ENCODE measurements at places on chromosomes 16 and 17. TPM values are rescaled to one million over a fixed set of nuclear protein-coding genes. Genes with fewer than 3 reads are reported as not detected.

DNA sequence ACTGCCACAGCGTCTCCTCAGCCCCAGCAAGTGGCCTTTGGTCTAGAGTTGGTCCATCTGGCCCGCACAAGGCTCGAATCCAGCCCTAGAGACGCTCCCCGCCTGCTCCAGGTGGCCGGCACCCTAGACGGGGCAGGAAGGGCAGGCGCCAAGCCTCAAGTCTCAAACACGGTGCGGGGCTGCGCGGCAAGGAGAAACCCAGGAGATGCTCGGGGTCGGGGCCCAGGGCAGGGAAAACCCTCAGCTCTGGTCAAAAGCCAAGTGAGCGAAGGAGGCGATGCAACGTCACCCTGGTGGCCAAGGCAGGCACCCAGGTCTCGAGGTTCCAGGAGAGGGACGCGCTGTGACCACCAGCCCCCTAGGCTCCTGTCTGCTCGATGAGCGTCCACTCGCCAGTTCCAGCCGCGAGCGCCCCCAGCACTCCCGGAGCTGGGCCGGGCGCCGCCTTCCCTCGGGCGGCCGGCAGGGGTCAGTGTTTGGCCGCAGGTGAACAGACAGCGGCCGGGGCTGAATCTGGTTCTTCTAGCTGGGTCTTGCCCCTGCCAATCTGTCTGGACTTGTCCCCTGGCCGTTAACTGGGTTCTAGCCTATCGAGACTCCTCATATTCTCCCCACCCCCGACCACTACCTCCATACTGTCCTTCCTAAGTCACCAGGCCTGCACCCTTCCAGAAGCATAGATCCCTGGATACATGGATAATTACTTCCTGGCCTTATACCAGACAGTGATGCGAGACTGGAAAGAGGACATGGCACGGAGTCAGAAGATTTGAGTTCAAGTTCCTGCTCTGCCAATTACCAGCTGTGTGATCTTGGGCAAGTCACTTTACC, 44.0 kb downstream of the PRAC1 start:
- H3K4me3 ChIP-seq: no peak overlapping the region
- H3K4me1 ChIP-seq: peaks cover 3% of the 10 kb centered on the region
- peak; percentile 70 for DNase-seq

- peaks cover 8% of the 10 kb centered on the region for H3K4me1 ChIP-seq
- H3K27ac ChIP-seq: no peak overlapping the region
- no peak overlapping the region for H3K4me3 ChIP-seq
- no peaks in the 10 kb centered on the region for H3K36me3 ChIP-seq
- no peak for DNase-seq
Measured at GRCh38 chr16:4746215-4746614, 11.9 kb downstream of the DNAAF8 start.

- H3K36me3 ChIP-seq: no peaks in the 10 kb centered on the region
- DNase-seq: peak; percentile 20
- peak overlapping the region; percentile 44 for H3K27ac ChIP-seq
- no peaks in the 10 kb centered on the region for H3K27me3 ChIP-seq
Measured at GRCh38 chr17:31008374-31009041, 37.7 kb downstream of the RNF135 start.

DNA sequence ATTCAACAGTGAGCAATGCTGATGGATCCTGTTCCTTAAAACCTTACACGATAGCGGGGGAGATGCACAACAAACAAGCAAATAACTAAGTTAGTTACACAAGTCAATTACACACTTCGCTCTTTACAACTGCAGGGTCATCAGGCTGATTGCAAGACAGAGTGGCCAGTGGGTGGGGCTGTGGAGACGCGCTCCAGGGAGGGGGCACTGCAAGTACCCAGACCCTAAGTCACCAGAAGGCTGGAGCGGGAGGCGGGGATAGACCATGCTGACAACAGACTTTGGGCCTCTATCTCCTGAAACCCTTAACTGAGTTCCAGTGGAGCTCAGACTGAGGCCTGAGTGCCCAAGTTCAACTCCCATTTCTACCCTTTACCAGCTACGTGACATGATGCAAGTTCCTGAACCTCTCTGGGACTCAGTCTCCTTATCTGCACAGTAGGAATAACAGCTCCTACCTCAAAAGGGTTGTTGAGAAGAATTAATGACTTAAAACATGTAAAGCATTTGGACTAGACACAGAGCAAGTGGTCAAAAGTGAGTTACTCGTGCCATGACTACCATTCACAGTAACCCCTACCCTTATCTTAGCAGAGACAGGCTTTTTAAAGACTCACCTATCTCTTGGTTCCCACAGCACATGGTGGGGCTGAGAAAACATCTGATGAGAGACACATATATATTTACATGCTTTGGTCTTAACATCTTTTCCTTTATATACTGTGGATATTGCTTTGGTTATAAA, 10.4 kb downstream of the CPPED1 start:
- no peak for DNase-seq
- no peaks in the 10 kb centered on the region for H3K36me3 ChIP-seq
- no peaks in the 10 kb centered on the region for H3K27me3 ChIP-seq
- no peak overlapping the region for H3K27ac ChIP-seq
- H3K4me1 ChIP-seq: no peaks in the 10 kb centered on the region

- H3K36me3 ChIP-seq: peaks cover 40% of the 10 kb centered on the region
- no peak overlapping the region for H3K27ac ChIP-seq
- H3K27me3 ChIP-seq: no peaks in the 10 kb centered on the region
Measured at GRCh38 chr16:316741-317464, 33.9 kb downstream of the PDIA2 start.

- no peak overlapping the region for H3K27ac ChIP-seq
- H3K4me3 ChIP-seq: no peak overlapping the region
- no peaks in the 10 kb centered on the region for H3K27me3 ChIP-seq
Measured at GRCh38 chr17:42522263-42522790, 13.7 kb upstream of the NAGLU start.

- H3K4me1 ChIP-seq: no peaks in the 10 kb centered on the region
- no peak for DNase-seq
- H3K27ac ChIP-seq: no peak overlapping the region
- H3K36me3 ChIP-seq: no peaks in the 10 kb centered on the region
Measured at GRCh38 chr16:13680021-13680889, 239.7 kb upstream of the ERCC4 start.

- no peaks in the 10 kb centered on the region for H3K4me1 ChIP-seq
- H3K4me3 ChIP-seq: no peak overlapping the region
- H3K27ac ChIP-seq: no peak overlapping the region
- no peaks in the 10 kb centered on the region for H3K36me3 ChIP-seq
- H3K27me3 ChIP-seq: no peaks in the 10 kb centered on the region
Measured at GRCh38 chr16:35753559-35754390, 2294.4 kb downstream of the TP53TG3F start.

GRCh38 chr16:1335211-1335971, 1.9 kb downstream of the BAIAP3 start:
- H3K27ac ChIP-seq: no peak overlapping the region
- peaks cover 25% of the 10 kb centered on the region for H3K27me3 ChIP-seq
- no peak for DNase-seq
- no peaks in the 10 kb centered on the region for H3K36me3 ChIP-seq
- peaks cover 27% of the 10 kb centered on the region for H3K4me1 ChIP-seq

DNA sequence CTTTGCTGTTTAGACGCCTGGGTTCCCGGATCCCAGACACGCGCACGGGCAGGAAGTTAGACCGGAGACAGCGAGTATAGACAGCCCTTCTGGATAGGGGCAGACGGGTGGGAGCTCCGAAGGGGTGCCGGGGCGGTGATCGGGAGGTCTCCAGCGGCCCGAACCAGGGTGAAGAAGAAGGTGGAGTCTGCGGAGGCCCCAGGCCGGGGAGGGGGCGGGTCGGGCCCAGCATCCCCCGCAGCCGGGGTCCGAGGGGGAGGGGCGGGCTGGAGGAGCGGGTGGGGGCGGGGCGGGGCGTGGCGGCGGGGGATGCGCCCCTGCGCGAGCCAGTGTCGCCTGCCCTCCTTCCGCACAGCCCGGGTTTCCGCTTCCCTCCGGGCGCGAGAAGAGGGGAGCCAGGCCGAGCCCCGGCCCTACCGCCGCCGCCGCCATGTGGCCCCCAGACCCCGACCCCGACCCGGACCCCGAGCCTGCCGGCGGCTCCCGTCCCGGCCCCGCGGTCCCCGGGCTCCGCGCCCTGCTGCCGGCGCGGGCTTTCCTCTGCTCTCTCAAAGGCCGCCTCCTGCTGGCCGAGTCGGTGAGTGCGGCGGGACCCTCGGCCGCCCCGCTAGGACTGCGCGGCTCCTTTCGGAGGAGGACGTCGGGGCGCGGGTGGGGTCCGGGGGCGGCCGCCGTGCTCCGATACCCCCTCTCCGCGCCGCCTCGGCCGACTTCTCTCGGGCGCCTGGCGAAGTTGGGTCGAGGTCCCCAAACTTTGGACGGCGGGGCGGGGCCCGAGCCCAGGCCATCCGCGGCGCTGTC, at the start of gene CMTM3:
Gene CMTM3, plus strand, starts transcription at position 329 of the 801 bp plus-strand sequence. Its CDS starts 102 bp downstream, at position 431.
- no peaks in the 10 kb centered on the region for H3K27me3 ChIP-seq
- peaks cover 7% of the 10 kb centered on the region for H3K36me3 ChIP-seq
- DNase-seq: peak; percentile 70
- H3K4me1 ChIP-seq: peaks cover 37% of the 10 kb centered on the region

GRCh38 chr16:85380905-85381737, 232.0 kb upstream of the GSE1 start:
- H3K4me3 ChIP-seq: no peak overlapping the region
- no peaks in the 10 kb centered on the region for H3K4me1 ChIP-seq
- H3K27ac ChIP-seq: peak overlapping the region; percentile 38
- H3K36me3 ChIP-seq: no peaks in the 10 kb centered on the region

- no peaks in the 10 kb centered on the region for H3K4me1 ChIP-seq
- peaks cover 25% of the 10 kb centered on the region for H3K36me3 ChIP-seq
- no peak overlapping the region for H3K27ac ChIP-seq
- H3K4me3 ChIP-seq: no peak overlapping the region
Measured at GRCh38 chr17:29661213-29661612, 38.5 kb upstream of the CORO6 start.

DNA sequence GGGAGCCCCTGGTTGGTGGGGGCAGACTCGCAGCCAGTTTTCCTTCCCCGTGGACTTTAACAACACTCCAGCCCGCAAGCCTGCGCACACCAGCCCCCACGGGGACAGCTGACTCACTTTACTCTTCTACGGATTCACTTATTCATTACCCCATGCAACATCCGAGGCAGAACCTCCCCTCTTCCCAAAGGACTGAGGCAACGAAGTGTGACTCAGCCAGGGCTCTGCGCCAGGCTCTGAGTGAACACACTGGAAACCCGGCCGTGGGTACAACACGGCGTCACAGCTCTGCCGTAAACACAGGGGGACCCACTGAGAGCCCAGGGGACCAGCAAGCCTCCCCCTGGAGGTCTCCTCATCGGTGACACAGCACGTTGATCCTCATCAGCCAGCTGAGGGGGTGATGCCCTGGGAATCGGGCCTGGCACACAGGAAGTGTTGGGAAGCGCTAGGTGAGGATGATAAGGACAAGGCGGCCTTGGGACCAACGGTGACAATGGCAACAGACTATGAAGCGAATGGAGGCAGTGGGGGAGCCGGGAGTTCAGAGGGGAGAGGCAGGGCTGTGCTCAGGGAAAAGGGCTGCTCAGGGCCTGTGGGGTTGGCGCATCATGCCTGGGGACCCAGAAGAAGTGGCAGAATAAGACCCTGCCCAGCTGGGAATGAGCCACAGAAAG, 14.6 kb downstream of the COTL1 start:
- no peaks in the 10 kb centered on the region for H3K27me3 ChIP-seq
- peaks cover 90% of the 10 kb centered on the region for H3K4me1 ChIP-seq
- H3K27ac ChIP-seq: peak overlapping the region; percentile 32

GRCh38 chr17:4938688-4939545, 929 bp downstream of the SLC25A11 start:
- H3K27ac ChIP-seq: peak overlapping the region; percentile 85
- DNase-seq: no peak
- H3K4me3 ChIP-seq: peak overlapping the region; percentile 97
- H3K27me3 ChIP-seq: no peaks in the 10 kb centered on the region

DNA sequence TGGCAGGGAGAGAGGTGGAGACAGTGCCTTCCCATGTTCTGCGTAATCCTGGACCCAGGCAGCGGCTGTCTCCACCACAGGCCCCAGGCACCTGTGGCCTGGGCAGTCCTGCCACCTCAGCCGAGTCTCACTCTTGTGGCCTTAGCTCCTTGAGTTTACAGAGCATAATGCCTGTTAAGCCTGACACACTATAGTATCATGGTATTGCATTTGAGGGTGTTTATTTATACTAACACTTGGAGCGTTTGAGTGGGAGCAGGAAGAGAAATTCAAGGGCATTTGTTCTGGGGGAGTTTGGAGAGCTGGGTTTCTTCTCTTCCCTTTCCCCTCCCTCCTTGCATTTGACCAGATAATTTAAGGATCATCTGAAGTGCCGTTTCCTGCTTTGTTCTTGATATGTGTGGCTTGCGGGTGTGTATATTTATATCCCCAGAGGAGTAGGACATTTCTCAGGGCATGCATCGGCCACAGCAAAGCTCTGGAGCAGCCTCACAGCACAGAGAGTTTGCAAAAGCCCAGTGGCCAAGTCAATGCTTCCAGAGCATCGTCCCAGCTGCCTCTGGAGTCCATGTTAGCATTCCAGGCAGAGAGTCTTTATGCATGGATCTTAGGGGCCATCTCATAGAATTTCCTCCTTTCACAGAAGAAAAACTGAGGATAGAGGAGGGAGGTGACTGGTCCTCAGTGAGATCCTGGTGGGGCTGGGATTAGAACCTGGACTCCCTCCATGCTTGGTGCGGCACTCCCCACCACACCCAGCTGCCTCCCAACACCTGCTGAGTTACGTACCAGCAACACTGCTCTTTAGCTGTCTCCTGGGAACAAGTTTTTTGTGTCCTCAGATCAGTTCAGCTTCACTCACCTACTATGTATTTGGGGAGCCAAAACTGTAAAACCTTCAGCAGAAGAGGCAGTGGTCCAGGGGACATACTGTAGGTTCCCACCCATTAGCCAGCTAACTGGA, 222.8 kb downstream of the CCDC182 start:
- H3K4me3 ChIP-seq: no peak overlapping the region

GRCh38 chr17:48373130-48373830, 56.7 kb downstream of the SKAP1 start:
- no peaks in the 10 kb centered on the region for H3K27me3 ChIP-seq
- H3K27ac ChIP-seq: no peak overlapping the region
- DNase-seq: no peak
- H3K36me3 ChIP-seq: peaks cover 9% of the 10 kb centered on the region
- peaks cover 31% of the 10 kb centered on the region for H3K4me1 ChIP-seq

DNA sequence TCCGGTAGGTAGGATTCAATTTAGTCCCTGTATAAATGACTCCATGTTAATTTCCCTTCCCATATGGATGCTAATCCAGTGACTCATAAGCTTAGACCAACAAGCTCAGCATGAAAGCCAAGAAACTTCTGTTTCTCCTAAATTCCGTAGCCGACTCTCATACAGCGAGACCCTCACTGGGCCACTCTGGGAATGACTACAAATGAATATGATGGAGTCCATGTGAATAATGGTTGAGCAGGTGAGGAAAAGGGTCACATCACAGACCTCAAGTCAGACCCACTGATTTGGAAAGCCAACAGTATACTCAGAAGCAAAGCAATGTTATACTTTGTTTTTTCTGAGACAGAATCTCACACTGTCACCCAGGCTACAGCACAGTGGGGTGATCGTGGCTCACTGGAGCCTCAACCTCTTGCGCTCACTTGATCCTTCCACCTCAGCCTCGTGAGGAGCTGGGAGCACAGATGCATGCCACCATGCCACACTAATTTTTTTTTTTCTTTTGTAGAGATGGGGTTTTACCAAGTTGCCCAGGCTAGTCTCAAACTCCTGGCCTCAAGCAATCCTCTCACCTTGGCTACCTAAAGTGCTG, 14.6 kb downstream of the RSL1D1 start:
- DNase-seq: no peak
- H3K36me3 ChIP-seq: peaks cover 37% of the 10 kb centered on the region
- H3K27me3 ChIP-seq: no peaks in the 10 kb centered on the region
- H3K4me3 ChIP-seq: no peak overlapping the region
- H3K27ac ChIP-seq: no peak overlapping the region
- H3K4me1 ChIP-seq: no peaks in the 10 kb centered on the region

The PHAF1 gene
- 21.2 TPM for total RNA-seq

The TNFRSF13B gene
- total RNA-seq: not detected

The BAIAP3 gene
- 7.5 TPM for total RNA-seq

The PRCD gene
- total RNA-seq: 0.38 TPM

The KRT9 gene
- not detected for total RNA-seq

The CCL1 gene
- 55.3 TPM for total RNA-seq

The CCL15 gene
- total RNA-seq: not detected

The SPATA32 gene
- total RNA-seq: 0.15 TPM

All from CD8-positive, alpha-beta memory T cell (primary cell).